ENCODE measurements at places on chromosomes 3 and 15.

DNA sequence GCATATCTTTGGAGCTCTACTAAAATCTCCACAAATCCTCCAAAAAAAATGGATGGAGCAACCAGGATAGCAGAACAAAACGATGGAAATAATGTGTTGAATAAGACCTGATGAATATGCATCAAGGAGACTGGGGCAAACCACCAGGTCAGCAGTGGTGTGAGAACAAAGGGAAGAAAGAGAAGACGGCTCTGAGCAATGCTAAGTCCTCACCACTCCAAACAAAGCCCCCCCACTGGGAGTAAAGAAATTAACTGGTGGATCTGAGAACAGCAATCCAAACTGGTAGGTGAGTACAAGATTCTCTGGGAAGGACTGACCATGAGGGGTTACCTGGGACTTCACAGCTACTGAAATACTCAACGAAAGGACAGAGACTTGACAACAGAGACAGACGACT lies 977.3 kb downstream of the TBL1XR1 start:
- no peak for DNase-seq

DNA sequence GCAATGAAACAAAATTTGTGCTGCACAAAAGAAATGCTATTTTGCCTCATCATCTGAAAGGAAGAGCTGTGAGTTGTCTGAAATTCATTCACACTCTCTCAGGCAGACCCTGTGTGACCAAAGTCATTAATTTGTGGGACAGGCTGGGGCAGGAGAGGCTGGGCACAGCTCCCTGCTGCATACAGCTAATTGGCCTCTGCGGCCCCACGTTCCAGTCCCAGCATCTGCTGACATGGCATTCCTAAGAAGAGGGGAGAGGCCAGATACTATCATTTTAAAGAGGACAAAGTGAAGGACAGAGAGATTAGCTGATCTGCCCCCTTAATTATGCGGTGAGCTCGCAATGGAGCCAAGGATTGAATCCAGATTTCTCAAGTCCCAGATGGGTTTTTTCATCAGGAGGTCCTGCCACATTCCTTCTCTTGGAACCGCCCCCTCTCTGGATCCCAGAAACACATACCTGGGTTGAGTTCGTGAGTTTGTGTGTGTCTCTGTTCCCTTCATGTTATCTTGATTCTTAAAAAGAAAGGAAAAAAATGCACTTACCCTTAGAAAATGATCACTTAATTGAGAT lies 25.1 kb downstream of the POLR2M start:
- DNase-seq, result no peak

DNA sequence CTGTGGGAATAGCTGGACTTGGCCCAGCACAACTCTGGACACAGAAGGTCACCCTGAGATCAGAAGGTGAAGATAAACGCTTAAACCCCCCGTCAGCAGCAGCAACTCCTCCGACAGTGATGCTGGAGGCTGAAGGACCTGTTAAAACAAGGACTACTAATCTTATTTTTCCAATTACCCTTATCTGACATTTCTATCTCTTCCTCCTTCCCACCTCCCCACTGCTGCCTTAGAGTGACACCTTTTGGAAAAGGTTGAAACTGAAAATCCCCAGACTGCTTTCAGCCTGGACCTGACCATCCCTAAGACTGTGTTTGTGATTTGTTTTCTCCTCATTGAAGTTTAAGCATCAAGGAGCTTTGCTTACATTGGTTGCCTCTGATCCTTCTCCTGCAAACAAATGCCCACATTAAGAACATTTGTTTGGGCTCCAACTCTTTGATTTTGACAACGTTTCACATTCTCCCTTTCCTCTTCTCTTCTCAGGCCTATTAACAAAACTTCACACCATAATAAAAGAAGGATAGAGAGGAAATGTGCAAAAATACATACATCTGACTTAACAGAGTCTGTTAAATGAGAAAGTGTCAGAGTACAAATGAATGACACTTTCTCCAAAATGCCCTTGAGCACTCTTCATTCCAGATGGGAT lies 410.6 kb upstream of the WNT5A start:
- peak; percentile 6 for DNase-seq

GRCh38 chr3:48598323-48599076 lies 3.4 kb upstream of the COL7A1 start:
- DNase-seq, result no peak

GRCh38 chr15:79004336-79004735 lies 59.5 kb upstream of the CTSH start:
- peak; percentile 78 for DNase-seq

DNA sequence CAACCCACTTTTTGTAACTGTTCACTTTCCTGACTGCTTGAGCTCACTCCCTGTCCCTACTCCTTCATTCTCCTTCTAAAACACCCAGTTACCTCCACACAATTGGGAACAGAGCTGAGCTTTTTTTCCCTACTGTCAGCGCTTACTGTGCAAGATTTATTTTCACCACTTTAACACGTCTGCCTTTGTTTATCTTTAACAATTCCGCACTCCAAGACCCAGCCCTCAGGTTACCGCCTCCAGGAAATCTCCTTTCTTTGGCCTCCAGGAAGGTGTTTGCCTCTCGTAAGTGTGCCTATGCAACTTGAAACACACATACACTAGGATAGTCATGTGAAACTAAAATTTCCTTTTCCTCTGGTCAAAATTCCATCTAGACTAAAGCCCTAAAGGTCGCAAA lies 271.9 kb upstream of the TPRG1 start:
- DNase-seq, result no peak

GRCh38 chr3:176376531-176376930 lies 820.8 kb downstream of the TBL1XR1 start:
- DNase-seq, result no peak

DNA sequence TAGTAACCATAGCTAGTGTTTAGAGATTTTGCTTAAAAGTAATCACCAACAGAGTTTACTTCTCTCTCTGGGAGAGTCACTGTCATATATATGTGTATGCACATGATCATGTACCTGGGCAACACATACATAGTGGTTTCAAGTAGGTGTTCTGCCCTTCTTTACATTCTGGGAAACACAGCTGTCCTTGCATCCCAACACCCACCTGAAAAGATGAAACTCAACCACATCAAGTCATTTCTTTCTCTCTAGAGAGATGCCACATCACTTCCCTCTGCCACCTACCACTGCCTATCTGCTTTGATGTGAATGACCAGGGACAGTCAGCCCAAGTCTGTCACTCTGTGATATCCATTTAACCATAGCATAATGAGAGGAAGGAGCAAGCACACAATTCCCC lies 155.8 kb upstream of the GADL1 start:
- DNase-seq, result no peak

DNA sequence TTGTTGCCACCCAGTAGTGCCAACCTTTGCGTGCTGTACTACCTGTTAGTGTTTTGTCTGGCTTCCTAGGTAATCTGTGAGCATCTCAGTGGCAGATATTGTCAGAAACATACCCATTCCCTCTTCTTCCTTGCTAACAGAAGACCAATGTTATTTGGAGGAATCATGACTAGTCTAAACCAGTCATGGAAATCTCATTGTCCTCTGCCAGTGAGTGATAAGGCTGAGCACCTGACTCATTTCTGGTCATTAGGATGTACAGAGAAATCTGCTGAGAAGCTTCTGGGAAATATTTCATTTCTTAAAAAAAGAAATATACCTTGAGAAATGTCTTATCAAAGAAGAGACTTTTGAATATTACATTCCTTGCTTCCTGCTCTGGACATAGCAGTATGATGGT lies 70.1 kb upstream of the CDV3 start:
- no peak for DNase-seq

DNA sequence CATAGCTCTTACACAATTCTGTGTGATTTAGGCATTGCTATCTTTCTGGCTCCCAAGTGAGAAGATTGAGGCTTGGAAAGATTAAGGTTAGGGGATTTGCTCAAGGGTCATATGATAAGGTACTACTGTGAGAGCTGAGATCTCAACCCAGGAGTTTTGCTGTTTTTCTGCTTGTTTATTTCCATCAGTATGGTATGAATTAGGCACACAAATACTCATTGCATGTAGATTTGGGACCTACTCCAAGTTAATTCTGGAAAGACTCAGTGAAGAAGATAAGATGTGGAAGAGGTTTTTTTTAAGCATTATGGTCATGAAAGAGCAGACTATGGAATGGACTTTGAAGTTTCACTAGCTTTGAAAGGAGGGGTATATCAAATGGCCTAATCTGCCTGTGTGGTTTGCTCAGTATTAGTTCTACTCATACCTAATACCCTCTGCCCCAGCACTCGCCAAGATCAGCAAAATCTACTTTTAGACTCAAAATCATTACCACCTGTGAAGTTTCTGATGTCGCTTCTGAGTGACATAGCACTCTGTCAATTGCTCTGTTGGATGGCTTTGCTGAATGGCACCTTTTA lies 12.5 kb downstream of the MBNL1 start:
- DNase-seq, result no peak

DNA sequence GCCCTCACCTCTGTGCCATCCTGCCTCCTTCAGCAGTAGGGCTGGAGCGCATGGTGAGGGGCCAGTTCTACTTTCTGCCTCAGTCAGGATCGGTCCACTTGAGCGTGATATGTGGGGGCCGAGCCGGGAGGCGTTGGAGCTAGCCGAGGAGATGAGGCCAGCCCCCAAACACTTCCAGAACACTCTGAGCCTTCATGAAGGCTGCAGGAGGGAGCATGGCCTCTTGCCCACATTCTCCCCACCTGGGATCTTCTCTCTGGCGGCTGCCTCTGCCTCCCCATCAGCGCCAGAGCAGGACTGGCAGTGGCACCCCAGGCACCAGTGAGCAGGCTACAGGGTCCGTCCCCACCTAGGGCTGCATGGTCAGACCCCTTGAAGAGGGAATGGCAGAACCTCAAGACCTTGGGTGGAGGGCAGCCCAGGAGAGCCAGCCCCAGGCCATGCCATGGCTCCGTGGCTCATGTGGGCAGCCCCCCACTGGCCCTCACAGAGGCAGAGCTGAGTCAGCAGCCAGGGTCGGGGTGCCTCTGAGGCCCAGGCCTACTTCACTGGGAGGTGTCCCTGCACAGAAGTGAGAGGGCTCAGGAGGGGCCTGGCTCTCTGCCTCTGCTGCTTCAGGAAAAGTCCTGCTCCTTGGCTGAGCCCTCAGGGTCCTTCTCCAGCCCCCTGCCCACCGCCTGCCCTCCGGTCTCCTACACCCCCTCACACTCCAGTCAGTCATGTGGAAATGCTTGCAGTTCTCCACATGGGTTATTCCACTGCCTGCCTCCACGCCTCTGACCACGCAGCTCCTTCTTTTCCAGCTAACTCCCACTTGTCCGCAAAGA lies 28.1 kb upstream of the CYP11A1 start:
- DNase-seq, result no peak

DNA sequence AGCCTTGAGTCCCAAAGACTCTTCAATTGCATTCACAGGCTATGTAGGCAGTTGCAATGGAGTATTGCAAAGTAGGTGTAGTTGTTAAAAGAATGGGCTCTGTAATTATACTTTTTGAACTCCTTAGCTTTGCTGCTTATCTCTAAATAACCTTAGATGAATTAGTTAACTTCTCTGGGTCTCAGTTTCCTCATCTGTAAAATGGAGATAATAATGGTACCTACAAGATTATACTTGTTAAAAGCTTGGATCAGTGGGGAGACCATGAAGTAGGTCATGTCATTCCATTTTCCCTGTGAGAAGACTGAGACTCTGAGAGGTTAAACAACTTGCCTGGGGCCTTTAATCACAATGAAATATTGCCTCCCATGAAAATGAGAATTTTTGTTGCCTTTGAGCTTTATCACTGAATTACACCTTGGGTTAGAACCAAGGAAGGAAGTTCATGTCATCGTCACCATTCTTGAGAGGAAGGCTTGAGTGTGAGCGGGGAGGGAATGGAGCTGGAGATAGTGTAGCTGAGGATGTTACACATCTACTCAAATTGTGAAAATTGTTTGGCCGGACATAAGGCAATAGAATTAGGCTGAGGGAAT lies 38.1 kb downstream of the CTDSPL start:
- DNase-seq, result no peak

DNA sequence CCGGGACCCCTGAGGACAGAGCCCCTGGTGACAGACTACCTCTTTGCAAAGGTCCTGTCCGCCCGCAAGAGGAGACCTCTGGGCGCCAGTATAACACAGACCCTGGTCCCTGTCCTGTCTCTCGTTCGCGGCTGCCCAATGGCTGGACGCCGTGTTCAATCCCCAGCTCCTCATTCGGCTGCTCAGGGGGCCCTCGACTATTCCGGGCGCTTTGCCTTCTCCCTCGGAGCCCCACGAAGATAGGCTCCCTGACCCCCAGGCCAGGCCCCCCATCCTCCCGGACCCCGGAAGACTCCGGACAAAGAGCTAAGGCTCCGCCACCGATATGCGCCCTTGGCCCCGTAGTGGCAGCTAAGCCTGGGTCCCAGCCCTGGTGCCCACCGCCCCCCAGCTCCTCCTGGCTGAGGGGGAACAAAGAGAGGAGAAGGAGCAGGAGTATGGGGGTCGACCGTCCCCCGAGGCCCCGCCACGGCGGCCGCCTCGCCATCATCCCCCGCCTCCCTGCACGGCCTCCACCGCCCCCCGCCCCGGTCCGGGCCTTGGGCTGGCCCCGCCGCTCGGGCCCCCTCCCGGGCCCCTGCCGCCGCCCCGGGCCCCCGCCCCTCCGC lies 437 bp downstream of the CELSR3 start:
- no peak for DNase-seq

GRCh38 chr3:195282961-195283360 lies 12.0 kb upstream of the XXYLT1 start:
- no peak for DNase-seq
